ENCODE measurements at places on chromosomes 3 and 15.

GRCh38 chr3:45178183-45179023, 32.2 kb upstream of the CDCP1 start:
- no peak for DNase-seq

- no peak for DNase-seq
Measured at GRCh38 chr3:54206874-54207273, 84.5 kb downstream of the CACNA2D3 start.

- DNase-seq: no peak
Measured at GRCh38 chr3:190260301-190260700, 61.9 kb downstream of the CLDN1 start.

GRCh38 chr15:34889476-34889875, 80.1 kb downstream of the AQR start:
- DNase-seq: no peak

Measured in GM04504 (cell line).